ENCODE measurements at places on chromosomes 13 and 19. TPM values are rescaled to one million over a fixed set of nuclear protein-coding genes. Genes with fewer than 3 reads are reported as not detected.

ACER1 gene
- total RNA-seq = not detected

MBD3L1 gene
- total RNA-seq = not detected

RNF113B gene
- not detected for total RNA-seq

KLK10 gene
- total RNA-seq = not detected

- no peaks in the 10 kb centered on the region for H3K36me3 ChIP-seq
- no peak for DNase-seq
- H3K27me3 ChIP-seq = no peaks in the 10 kb centered on the region
Observed at GRCh38 chr13:74158028-74158427, 23.8 kb upstream of the KLF12 start.

- H3K27me3 ChIP-seq = peaks cover 2% of the 10 kb centered on the region
- no peak overlapping the region for H3K4me3 ChIP-seq
- H3K36me3 ChIP-seq = no peaks in the 10 kb centered on the region
- DNase-seq = no peak
Observed at GRCh38 chr13:108993346-108993745, 363.9 kb downstream of the MYO16 start.

PCDH20 gene
- total RNA-seq = not detected

GRCh38 chr19:41960973-41961372 lies 1.9 kb upstream of the RABAC1 start:
- no peaks in the 10 kb centered on the region for H3K36me3 ChIP-seq
- H3K27me3 ChIP-seq = no peaks in the 10 kb centered on the region
- H3K4me3 ChIP-seq = no peak overlapping the region
- H3K4me1 ChIP-seq = peaks cover 16% of the 10 kb centered on the region
- DNase-seq = no peak

PSG7 gene
- total RNA-seq = not detected

DNA sequence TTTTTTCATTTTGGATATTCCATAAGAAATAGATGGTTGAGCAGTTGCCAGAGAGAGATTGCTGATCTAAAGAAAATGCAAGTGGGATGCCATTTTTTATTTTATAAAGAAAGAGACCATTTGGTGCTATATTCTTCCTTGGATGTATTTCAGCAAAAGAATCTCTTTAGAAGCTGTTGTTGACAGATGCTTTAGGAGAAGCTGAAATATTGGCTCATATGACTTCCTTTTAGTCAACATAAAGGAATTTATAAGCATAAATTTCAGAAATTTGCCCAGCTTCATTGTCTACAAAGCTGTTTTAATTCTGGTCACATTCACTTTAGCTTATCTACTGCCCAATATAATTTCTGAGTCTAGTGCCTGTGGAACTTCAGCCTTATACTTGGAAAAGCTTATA lies 36.9 kb downstream of the POLR1D start:
- H3K4me1 ChIP-seq = no peaks in the 10 kb centered on the region
- no peak overlapping the region for H3K27ac ChIP-seq
- peaks cover 14% of the 10 kb centered on the region for H3K36me3 ChIP-seq
- no peaks in the 10 kb centered on the region for H3K27me3 ChIP-seq
- H3K4me3 ChIP-seq = no peak overlapping the region
- DNase-seq = no peak

RGS9BP gene
- total RNA-seq = 0.07 TPM
